Panc1 (cell line): ENCODE measurements at places on chromosomes 11 and 22. TPM values are rescaled to one million over a fixed set of nuclear protein-coding genes. Genes with fewer than 3 reads are reported as not detected.

HTATIP2 gene
- 68.9 TPM for total RNA-seq

OR51E2 gene
- total RNA-seq: not detected

TEX54 gene
- not detected for total RNA-seq

TRIM48 gene
- not detected for total RNA-seq

FLRT1 gene
- total RNA-seq: 0.51 TPM

JHY gene
- 10.1 TPM for total RNA-seq

TRIM77 gene
- not detected for total RNA-seq

- DNase-seq: no peak
Measured at GRCh38 chr11:18063862-18064434, 17.9 kb upstream of the TPH1 start.

DNA sequence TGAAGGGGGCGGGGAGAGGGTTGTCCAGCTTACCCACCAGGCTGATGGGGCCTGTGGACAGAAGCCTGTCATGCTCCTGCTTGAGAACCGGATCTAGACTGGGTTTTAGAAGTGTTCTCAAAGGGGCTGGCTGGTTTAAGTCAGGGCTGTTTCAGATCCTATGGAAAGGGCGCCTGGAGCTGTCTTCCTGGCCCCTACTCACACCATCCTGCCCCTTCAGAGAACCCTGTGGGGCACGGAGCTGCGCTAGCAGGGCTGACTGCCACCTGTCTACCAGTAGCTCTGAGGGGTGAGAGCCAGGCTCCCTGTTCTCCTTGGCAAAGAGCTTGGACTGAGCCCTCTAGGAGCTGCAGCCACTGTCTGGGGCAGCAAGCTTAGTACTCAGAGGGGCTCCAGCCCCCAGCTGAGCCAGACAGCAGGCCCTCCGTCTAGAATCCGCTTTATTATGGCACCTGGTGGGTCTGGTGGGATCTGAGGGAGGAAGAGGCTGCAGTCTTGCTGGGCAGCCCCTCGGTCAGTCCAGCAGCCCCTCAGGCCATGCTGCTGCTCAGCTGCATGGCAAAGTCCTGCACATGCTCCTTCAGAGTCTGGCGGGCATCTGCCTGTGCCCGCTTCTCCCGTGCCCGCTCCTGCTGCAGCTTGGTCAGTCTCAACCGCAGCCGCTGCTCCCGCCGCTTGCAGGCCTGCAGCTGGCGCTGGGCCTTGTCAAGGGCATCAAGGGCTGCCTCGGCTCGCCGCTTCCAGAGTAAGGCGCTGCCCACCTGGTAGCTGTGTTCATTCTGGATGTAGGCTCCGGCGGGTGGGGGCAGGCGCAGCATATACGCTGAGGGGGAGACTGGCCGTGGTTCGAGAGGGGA is 2.3 kb downstream of the THAP7 start:
- no peak for DNase-seq

- no peak for DNase-seq
Measured at GRCh38 chr11:35783809-35784208, 121.2 kb downstream of the TRIM44 start.

- no peak for DNase-seq
Measured at GRCh38 chr11:35663408-35663702, 780 bp downstream of the TRIM44 start.

DNA sequence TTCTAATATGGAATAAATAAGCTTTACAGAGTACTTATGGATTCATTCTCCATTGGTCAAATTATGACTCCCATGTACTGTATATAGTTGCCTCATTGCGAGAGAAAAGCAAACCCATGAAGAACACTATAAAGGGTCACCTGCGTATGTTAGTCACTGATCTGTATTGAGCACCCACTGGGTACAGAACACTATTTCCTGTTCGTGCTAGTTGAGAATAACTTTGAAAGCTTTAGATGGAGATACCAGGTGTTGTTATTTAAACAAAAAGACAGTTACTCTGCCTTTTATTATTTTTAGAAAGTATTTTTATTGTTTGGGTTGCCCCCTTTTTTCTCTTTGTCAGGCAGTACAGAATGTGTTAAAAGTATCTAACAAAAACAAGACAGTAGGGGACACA is 79.9 kb downstream of the DEUP1 start:
- no peak for DNase-seq

- DNase-seq: no peak
Measured at GRCh38 chr22:35950262-35950661, 78.4 kb downstream of the RBFOX2 start.

DNA sequence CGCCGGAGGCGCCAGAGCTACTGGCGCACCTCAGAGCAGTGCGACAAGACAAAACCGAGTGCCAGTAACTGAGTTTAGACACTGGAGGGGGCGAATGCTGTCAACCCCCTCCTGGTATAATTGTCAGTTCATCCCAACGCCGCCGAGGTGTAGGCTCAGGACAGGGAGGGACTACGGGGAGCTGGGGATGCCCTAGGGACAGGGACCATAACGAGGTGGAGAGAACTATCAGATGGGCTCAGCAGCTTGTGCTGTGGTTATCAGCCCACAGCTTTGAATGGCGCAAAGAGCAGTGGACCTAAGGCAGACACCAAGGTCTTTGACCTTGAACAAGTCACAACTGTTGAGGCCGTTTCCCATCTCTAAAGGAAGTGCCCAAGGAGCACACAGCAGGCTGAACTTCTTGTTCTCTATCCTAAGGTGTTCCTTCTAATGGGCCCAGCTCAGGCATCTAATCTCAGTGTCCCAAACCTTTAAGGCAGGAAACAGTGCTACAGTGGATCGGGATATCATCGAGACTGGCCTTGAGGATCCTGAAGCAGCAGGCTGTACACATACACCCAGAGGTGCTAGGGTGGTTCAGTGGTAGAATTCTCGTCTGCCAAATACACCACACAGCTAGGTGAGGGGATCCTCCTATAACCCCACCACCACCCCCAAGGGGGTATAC is 958 bp upstream of the TUT1 start:
- no peak for DNase-seq

GRCh38 chr11:96155627-96156378 is 187.2 kb downstream of the MAML2 start:
- DNase-seq: no peak

GRCh38 chr11:103883856-103884255 is 152.6 kb upstream of the DDI1 start:
- no peak for DNase-seq

DNA sequence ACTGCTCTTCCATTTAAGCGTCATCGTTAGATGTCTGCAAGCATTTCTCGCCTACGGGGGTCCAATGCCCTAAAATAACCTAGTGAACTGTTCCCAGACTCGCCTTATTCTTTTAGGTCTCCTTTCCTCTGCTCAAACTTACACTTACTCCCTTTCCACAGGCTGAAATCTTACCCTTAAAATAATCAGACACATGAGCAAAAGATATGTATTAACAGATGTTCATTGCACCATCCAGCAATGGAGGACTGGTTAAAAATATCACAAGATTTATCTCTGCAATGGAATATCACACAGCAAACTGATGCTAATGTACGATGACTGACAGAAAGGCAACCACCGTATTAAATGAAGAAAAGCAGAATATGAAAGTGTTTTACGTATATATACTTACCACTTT is 1.6 kb upstream of the CSTF3 start:
- no peak for DNase-seq

DNA sequence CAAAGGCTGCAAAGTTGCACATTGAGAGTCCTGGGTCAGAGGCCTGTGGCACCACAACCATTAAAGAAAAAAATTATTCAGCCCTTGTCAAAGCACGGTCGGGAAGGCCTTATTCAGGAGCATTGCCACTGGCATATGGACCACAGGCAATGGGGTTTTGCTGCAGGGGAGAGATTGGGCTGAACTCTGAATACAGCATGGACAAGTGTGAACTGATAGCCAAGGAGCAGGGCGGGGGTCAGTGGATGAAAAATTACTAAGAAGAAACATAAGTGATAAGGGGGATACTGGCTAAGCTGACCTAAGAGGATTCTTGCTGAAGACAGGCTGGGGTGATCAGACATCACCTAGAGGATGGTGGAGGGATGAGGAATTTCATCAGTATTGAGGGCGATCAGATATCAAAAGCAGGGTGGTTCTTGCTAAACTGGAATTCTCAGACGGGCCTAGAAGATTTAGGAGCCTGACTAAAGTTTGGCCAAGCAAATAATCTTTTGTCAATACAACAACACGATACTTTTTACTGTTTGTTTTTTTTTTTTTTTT is 3.3 kb upstream of the DGCR8 start:
- no peak for DNase-seq

- DNase-seq: no peak
Measured at GRCh38 chr11:87215236-87215635, 177.5 kb downstream of the TMEM135 start.

GRCh38 chr11:124475265-124475664 is 29.8 kb upstream of the OR8B8 start:
- DNase-seq: no peak

GRCh38 chr22:37330200-37331033 is 48.1 kb downstream of the CYTH4 start:
- no peak for DNase-seq

GRCh38 chr11:2698386-2699184 is 1.2 kb downstream of the KCNQ1OT1 start:
- no peak for DNase-seq

DNA sequence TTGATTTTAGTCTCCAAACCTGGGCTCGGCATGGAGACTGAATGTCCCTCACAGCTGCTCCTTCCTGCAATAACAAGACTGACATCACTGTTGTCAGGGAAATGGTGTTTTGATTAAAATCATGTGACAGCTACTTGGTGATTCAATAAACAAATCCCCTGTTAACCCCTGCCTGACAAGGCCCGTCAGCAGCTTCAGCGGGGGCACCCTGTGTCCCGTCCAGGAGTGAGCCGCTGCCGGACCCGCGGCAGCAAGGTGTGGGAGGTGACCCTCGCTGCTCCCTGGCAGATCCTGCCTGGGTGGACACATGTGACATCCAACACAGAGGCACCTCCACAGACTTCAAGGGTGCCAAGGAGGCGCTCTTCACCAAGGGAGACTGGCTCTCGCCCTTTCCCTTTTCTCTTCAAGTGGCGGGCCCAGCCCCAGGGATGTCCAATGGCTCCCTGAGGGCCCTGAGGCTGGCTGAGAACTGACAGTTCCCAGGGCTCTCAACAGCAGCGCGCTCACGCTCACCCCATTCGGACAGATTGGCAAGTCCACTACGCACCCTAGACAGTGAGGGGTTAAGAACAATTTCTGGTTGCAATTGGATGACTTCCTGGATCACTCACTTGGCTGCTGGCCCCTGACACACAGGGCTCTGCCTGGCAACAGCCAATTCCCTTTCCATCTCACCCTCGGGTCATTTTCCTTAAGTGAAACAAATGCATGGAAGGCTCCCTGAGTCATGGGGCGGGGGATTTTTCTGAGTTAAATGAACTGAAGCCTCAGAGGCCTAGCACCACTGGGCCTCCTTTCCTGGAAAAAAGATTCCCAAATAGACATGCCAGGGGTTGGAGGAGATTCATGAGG is 30.7 kb downstream of the PPP2R1B start:
- DNase-seq: no peak
